Tracheal epithelial cell (primary cell): ENCODE measurements at places on chromosomes 5 and 9. TPM values are rescaled to one million over a fixed set of nuclear protein-coding genes. Genes with fewer than 3 reads are reported as not detected.

NPR3 gene
- 2.9 and 12.8 TPM in 2 replicates for total RNA-seq

BAAT gene
- total RNA-seq, result 0.24 TPM in 1 of 2 replicates, not detected in the other

PPP3R2 gene
- not detected in 2 replicates for total RNA-seq

OR2K2 gene
- not detected in 2 replicates for total RNA-seq

ZNG1E gene
- total RNA-seq, result 18.8 and 28.4 TPM in 2 replicates

CDH10 gene
- total RNA-seq, result not detected in 2 replicates
